ENCODE measurements at places on chromosomes 6 and 20.
A peak's percentile ranks its signal among the peaks of the same experiment; 100 is the strongest.

DNA sequence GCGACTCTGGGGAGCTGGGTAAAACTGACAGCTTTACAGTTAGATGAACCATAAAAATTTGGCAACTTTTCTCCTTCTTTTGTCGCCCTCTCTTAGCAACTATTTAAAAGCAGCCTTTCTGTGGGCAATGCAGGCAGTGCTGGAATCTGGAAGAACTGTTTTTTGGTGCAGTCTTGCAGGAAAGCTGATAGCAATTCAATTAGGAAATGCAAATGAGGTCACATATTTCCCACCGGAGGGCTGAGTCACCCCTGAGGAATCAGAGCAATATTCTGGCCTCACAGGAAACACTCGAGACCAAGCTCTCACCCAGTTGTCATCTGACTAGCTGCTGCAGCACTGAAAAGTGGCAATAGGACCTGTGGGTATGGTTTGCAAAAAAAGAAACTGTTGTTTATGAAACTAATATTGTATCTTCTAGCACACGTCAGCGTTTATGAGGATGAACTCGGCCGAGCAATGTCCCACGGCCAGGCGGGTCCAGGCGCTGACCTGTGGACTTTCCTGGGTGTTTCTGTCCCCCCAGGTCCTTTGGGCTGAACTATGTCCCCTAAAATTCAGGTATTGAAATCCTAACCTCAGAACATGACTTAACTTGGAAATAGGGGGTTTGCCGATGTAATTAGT is 312.3 kb downstream of the TAF4 start:
- DNase-seq, result no peak

DNA sequence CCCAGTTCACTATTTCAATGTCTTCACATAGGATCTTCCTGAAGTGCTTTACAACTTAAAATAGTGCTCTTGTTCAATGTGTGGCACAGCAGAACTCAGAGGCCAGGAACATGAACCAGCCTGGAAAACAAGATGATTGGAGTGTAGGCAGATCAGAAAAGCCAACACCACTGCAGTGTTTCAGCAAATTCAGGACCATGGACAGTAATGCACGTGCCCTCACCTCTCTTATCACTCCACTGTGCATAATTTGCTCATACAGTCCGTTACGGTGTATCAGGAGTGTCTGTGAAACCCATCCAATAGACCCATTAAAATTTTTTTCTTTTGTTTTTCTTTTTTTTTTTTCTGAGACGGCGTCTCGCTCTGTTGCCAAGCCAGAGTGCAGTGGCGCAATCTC is 27.6 kb upstream of the HACE1 start:
- DNase-seq, result no peak

- DNase-seq, result no peak
Observed at GRCh38 chr6:169243661-169244060, 10.0 kb downstream of the THBS2 start.

- no peak for DNase-seq
Observed at GRCh38 chr20:6599876-6600735, 167.4 kb upstream of the BMP2 start.

DNA sequence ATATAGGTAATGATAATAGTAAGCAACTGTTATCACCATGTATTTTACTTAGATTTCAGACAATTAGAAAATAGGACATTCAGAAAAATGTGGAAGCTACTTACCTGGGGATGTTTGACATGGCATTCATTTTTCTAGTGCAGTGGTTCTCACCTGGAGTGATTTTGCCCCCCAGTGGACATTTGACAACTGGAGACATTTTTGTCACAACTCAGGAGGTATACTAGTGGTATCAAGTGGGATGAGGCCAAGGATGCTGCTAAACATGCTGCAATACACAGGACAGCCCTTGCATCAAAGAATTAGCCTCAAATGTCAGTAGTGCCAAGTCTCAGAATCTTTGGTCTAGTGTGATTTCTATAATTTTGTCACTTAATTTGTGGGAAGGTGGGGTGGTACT is 36.1 kb downstream of the NUS1 start:
- no peak for DNase-seq

- DNase-seq, result no peak
Observed at GRCh38 chr6:2222275-2222842, 23.0 kb downstream of the GMDS start.

DNA sequence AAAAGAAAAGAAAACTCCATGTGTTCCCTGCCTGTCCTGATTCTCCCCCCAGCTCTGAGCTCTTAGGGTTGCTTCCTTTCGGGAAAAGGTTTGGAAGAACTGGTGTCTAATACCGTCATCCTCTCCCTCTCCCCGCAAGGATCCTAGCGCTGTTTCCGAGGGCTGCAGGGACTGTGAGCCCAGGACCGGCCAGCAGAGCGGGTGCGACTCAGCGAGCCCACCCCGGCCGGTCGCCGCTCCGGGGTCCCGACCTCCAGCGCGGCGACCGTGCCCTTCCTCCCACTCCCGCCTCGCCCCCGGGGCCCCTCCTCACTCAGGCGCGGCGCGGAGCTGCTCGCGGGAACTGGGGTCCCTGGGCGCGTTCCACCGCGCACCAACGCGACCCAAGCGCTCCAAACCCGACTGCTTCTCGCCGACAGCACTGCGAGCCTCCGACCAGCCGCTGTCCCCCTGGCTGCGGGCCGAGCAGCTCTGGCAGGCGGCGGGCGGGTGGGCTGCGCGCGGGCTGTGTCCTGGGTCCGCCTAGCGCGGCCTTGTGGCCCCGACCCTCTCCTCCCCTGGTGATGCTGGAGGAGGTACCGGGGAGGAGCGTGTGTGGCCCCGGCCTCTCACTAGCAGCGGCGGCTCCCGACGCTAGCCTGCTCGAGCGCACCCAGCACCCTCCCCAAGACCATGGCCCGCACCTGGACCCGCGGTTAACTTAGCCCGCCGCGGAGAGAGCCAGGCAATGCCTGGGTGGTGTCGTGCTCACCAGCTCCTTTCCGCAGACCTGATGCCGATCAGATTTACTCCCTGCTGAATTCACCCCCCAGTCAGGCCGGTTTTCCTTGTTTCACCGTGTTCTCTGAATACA is at the start of gene PLA2G7:
TSS of gene PLA2G7 (minus strand) at position 509 of the 853 bp plus-strand sequence. CDS start 12,484 bp downstream, outside the sequence.
- DNase-seq, result peak; percentile 62

- no peak for DNase-seq
Observed at GRCh38 chr6:36904114-36904513, 18.4 kb downstream of the C6orf89 start.

GRCh38 chr20:9179193-9179802 is 110.4 kb downstream of the PLCB4 start:
- no peak for DNase-seq

GRCh38 chr6:157804448-157805327 is 18.4 kb upstream of the SNX9 start:
- DNase-seq, result no peak

DNA sequence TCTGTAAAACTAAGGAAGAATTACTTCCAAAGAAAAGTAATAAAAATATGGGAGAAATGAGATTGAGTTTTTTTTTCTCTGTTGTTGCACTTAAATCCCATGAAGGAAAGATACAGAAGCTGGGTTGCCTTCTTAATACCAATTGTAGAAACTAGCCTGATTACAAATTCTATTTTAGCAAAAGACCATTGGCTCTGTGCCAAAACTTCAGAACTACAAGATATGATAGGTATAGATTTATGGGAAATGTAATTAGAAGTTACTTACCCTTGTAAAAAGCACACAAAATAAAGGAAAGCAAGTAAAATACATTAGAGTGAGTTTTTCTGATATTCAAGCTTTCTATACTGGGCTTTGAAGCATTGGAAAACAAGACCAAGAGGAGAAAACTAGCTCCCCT is 73.5 kb upstream of the SCGN start:
- DNase-seq, result no peak

GRCh38 chr6:28250747-28251146 is 1.3 kb downstream of the ZKSCAN4 start:
- DNase-seq, result no peak
